Left lung (tissue), 14 donors: ENCODE measurements at places on chromosomes 3 and 15.

- no peak for DNase-seq
These were observed 10.1 kb downstream of the RARRES1 start for GRCh38 chr3:158722108-158722507.

DNA sequence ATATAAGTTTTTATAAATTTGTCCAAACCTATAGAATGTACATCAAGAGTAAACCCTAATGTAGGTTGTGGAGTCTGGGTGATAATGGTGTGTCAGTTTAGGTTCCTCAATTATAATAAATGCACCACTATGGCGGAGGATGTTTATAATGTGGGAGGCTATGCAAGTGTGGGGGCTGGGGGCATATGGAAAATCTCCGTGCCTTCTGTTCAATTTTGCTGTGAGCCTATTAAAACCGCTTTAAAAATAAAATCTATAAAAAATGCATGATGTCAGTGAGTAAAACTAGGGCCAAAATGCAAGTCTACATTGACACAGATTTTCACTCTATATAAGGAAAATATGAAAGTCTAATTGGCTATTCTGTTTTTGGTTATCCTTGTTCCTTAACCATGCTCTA lies 774.9 kb upstream of the ALCAM start:
- DNase-seq: no peak

DNA sequence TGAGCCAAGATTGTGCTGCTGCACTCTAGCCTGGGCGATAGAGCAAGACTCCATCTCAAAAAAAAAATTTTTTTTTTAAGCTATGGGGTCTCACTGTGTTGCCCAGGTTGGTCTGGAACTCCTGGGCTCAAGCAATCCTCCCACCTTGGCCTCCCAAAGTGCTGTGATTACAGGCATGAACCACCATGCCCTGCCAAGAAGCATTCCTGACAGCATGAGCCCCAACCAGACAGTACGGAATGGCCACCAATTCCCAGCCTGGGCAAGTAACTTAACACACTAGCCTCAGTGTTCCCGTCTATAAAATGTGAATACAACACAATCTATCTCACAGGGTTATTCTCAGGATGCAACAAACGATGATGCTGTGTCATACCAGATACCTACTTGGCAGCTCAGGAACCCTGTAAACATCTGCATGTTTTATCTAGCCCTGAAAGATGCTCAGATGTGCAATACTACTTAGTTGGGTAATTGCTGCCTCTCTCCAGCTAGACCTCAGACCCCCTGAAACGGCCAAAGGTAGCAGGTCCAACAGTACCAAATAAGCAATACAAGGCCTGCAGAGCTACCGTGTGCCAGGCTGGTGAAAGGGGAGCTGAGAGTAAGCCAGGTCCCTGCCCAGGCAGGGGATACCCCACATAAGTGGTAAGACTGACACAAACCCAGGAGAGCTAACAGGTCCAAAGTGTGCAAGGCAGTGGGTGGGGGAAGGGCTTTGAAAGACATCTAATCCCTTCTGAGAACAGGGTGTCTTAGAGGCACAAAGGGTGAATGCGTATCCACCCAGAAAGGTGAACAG lies 1.9 kb downstream of the TKT start:
- no peak for DNase-seq

GRCh38 chr15:87680208-87680607 lies 576.3 kb downstream of the NTRK3 start:
- DNase-seq: no peak

- peak; percentile 80 for DNase-seq
These were observed 14.9 kb downstream of the SMAD3 start for GRCh38 chr15:67080118-67080899.

DNA sequence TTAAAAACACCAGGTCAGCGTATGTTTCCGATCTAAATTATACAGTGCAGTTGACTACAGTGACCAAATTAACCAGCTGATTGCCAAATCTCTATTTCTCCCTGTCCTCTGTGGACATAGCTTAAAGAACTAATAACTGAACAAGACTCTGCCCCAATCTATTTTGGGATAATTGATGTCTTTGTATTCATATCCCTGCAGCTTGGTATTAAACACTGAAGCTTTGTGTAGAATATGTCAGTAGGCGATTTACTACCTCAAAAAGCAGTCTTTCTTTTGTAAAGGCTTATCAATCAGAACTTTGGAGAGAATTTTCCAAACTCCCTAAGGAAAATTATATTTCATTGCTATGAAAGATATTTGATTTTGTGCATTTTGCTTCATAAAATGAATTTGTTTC lies 258.2 kb downstream of the SOX2 start:
- no peak for DNase-seq

- no peak for DNase-seq
These were observed 60.9 kb downstream of the TGFBR2 start for GRCh38 chr3:30667280-30667651.

GRCh38 chr15:49494842-49495241 lies 71.8 kb downstream of the FGF7 start:
- no peak for DNase-seq

DNA sequence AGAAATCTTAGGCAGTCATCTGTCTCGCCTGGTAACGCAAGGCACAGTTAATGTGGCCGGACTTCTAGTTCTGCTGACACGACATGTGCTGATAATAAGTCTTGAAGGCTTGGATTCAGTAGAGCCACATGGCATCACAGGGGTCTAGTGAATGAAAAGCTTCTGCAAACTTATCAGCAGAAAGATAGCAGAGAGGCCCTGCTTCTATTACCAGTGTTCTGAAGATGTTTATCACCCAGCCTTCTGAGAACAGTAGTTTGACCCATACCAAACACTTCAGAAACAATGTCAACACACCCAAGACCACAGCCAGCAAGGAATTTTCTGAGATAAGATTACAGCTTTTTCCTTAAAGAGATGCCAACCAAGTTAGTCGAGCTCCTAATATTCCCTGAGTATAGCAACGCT lies 102.7 kb upstream of the UMPS start:
- DNase-seq: no peak

GRCh38 chr15:93479715-93480114 lies 390.7 kb upstream of the RGMA start:
- no peak for DNase-seq

- no peak for DNase-seq
These were observed 232.6 kb downstream of the TBL1XR1 start for GRCh38 chr3:176964661-176965060.

DNA sequence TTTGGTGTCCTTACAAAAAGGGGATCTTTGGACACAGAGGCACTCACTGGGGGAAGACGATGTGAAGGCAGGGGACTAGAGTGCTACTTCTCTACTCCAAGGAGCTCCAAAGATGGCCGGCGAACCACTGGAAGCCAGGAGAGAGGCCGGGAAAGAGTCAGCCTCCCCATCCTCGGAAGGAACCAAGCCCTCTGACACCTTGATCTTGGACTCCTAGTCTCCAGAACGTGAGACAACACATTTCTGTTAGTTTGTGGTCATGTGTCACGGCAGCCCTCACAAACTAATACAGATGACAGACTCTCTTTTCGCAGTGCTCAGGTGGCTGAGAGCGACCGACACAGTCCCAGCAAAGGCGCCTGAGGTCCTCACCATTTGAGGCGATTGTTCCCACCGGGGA lies 24.4 kb upstream of the ATP2B2 start:
- DNase-seq: no peak

DNA sequence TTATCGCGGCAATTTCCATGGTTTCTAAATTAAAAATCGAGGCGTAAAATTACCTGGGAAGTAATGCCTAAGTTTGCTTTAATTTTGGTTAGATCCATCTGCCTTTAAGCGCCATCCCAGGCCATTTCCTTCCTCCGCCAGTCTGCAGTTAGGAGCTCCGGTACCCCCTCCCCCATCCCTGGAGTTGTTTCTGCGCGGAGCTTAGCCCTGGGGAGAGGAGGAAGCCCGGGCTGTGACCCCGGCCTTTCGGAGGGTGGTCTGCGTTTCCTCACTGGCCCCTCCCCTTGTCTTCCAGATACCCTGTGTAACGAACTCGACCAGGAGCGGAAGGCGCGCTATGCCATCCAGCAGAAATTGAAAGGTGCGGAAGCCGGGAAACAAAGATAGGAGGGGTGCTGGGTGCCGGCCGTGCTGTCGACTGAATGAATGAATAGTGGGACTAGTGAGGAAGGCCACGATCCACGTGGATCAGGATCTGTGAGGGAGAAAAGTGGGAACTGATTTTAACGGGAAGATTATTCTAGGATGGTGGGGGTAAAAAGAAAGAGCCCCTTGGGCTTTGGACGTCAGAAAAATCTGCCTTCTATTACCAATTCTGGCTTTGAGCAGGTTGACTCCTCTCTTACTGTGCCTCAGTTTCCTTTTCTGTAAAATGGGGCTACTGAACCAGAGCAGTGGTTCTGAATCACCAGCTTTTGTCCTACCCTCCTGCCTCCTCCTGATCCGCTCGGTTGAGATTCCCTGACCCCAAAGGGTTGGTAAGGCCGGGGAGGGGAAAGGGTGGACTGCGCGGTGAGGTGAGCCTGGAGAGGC lies 6.7 kb downstream of the RNU6-1 start:
- DNase-seq: no peak

- DNase-seq: no peak
These were observed 12.0 kb upstream of the XXYLT1 start for GRCh38 chr3:195282961-195283360.

- no peak for DNase-seq
These were observed 1.4 kb upstream of the NSMCE3 start for GRCh38 chr15:29270976-29271375.

GRCh38 chr3:15665510-15666150 lies 64.1 kb downstream of the BTD start:
- DNase-seq: no peak

GRCh38 chr15:69914040-69914439 lies 183.7 kb downstream of the TLE3 start:
- no peak for DNase-seq

DNA sequence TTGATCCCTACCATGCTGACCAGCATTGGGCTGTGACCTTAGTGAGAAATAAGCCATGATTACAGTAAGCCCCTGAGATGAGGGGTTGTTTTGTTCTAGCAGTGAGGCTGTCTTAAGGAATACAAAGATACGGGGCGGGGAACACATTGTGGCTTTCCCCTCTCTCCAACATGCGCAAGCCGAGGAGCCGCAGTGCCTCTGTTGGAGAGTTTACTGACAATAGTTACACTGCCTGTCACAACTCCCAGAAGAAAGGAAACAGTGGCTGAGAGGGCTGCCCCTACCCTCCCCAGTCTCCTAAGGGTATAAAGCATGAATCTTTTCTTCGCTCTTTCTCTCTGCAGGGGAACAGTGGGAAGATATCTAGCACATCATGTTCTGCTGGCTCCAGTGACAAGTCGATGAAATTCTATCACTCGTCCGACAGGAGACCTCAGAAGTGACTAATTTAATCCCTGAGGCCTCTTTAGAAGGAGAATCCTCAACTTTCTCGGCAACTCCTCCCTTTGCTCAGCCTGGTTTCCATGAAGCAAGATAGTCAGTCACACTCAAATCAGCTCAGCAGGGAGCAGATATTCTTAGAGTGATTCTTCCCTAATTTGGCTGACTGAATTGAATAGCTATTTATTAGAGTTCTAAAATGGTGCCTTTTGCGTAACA lies 409.0 kb upstream of the PROK2 start:
- DNase-seq: no peak

- no peak for DNase-seq
These were observed 267.7 kb downstream of the PTPRG start for GRCh38 chr3:61828880-61829721.

- no peak for DNase-seq
These were observed 271.4 kb downstream of the CLSTN2 start for GRCh38 chr3:140206196-140207040.

DNA sequence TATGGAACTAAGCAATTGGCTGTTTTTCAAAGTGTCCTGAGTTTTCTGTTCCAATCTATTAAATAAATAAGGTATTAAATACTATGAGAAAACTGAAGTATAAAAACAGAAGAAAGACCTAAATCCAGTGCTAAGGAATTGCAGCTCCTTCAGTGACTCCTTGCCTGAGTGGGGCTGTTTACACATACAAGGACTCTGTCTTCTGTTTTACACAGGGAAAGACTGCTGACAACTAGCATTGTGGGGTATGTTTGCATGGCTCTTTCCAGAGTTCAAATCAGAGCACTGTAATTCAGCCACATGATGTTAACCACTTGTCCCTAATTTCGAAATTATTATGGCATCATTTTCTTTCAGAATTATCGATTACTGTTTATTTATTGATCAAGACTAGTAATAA lies 31.3 kb upstream of the MEIS2 start:
- DNase-seq: no peak

- DNase-seq: no peak
These were observed 18.1 kb upstream of the SMCO1 start for GRCh38 chr3:196533260-196533681.

GRCh38 chr3:54437271-54437670 lies 314.9 kb downstream of the CACNA2D3 start:
- DNase-seq: no peak

GRCh38 chr3:156812521-156813335 lies 13.4 kb upstream of the LEKR1 start:
- DNase-seq: no peak

DNA sequence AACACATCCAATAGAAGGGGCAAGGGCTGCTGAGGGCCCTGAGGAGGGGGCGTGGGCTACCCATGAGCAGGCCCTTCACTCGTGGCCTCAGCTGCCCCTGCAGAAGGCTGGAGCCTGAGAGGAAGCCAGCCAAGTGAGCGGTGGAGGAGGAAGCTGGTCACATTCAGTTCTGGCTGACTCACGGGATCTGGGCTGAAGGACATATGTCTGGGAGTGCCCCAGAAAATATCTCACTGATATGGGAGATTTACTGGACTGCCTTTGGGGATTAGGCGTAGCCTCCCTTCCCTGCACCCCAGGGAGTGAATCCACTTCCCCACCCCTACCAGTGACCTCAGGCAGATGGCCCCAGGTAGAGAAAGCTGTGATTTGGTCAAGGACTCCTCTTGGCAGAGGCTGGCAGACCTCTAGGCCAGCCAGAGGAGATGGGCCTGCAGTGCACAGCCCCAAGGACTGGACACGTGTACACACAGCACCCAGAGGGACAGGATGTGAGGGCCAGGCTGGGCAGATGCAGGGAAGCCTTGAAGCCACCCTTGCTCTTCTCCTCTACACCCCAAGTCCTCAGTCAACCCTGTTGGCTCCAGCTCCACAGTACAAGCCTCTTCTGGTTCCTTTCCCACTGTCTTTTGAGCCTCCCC lies 14.2 kb upstream of the ANKDD1A start:
- peak; percentile 89 for DNase-seq

DNA sequence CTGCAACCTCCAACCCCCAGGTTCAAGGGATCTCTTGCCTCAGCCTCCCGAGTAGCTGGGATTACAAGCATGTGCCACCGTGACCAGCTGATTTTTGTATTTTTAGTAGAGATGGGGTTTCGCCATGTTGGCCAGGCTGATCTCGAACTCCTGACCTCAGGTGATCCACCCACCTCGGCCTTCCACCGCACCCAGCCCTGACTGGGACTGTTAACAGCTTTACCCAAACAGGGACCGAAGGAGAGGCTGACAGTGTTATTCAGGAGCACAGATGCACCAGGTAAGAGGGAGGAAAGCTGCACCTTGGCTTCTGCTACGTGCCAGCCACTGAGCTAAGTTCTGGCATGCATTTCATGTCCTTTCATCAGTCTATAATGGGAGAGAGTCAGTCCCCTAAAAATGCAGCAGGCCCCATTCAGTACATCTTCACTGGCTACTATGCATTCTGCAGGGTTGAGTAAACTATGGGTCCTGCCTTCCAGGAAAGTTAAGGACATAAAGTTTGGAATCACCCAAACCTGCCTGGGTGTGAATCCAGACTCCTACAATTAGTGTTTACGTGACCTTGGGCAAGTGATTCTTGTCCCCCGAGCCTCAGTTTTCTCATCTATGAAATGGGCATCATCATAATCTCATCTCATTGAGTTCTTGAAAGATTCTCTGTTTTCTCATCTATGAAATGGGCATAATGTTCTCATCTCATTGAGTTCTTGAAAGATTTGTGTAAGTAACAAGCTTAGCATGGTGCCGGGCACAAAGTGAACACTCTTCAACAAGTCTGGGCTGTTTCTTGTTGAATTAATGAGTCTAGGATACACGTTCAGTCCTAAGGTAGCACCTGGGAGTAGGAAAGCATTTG lies 82.2 kb downstream of the CPN2 start:
- DNase-seq: no peak
